ENCODE measurements at places on chromosomes 7 and 10. TPM values are rescaled to one million over a fixed set of nuclear protein-coding genes. Genes with fewer than 3 reads are reported as not detected.
A peak's percentile ranks its signal among the peaks of the same experiment; 100 is the strongest.

The NRCAM gene
- 14.6 TPM for total RNA-seq

The VPS37D gene
- 4.7 TPM for total RNA-seq

The ACHE gene
- 0.27 TPM for total RNA-seq

The TMEM213 gene
- not detected for total RNA-seq

The GIMAP5 gene
- 1.2 TPM for total RNA-seq

DNA sequence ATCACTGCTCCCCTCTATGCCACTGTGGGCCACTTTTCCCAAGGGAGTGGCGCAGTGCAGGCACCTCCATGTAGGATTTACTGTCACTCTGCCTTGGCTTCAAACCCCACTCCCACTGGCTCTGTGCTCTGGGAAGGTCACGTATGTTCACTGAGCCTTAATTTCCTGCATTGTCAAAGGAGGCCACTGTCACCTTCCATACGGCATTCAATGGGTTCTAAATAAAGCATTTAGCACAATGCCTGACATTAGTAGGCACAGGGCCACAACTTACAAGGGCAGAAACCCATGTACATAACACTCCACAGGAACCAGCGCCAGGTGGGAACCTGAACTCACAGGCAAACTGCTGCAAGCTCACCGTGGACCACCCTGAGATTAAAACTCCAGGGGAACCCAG lies 196.4 kb downstream of the USP6NL start:
- DNase-seq: no peak

DNA sequence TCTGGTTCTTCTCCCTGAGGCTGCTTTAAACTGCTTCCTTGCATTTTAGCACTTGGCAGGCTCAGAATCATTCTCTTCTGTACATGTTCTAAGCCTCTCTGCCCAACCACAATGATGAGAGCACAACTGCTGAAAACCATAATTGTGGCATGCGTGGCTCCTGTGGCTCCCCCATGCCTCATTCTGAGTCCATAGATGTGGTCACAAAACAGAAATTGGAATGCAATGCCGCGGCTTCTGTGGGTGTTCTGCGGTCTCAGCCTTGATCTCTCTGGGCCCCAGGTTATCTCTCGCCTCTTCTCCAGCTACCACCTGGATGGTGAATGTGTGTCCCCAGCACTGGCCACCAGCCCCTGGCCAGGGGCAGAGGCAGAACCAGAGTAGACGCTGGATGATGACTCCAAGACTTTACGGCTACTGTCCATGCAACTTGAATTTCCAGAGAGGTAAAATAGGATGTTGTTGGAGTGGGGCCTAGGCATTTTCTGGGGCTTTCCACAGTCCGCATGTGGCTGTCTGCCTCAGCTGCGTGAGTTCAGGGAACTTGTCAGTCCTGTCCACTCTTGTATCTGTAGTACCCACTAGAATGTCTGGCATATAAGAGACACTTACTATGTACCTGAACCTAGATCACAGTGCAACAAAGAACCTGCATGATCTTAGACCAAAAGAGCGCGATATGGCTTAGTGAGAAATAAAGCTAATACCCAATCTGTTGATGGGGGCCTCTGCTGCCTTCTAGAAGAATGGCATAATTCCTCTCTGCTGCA lies 52.4 kb upstream of the ADRB1 start:
- peak; percentile 42 for DNase-seq

GRCh38 chr10:74156919-74157289 lies 5.9 kb downstream of the ADK start:
- no peak for DNase-seq

GRCh38 chr10:84262190-84262956 lies 17.5 kb downstream of the RGR start:
- DNase-seq: no peak

DNA sequence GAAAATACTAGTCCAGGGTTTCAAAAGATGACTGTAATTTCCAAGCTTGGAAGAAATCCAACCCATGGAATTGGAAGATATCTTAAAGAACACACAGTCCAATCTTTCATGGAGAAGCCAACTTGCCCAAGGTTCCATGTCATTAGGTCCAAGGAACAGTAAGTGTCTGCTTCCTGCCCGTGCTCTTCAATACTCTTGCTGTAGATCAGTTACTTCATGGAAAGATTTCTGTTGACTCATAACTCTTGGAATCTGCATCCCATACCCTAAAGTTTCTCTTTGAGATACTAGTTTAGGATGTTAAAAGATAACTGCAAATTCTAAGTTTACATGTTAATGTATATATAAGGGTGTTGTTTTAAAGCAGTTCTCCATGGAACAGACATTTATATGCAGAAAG lies 127.9 kb upstream of the SLC13A1 start:
- DNase-seq: peak; percentile 9

GRCh38 chr10:122756656-122757055 lies 57.0 kb upstream of the C10orf120 start:
- DNase-seq: no peak

- DNase-seq: no peak
Observed at GRCh38 chr7:16652240-16652583, 6.2 kb downstream of the BZW2 start.

DNA sequence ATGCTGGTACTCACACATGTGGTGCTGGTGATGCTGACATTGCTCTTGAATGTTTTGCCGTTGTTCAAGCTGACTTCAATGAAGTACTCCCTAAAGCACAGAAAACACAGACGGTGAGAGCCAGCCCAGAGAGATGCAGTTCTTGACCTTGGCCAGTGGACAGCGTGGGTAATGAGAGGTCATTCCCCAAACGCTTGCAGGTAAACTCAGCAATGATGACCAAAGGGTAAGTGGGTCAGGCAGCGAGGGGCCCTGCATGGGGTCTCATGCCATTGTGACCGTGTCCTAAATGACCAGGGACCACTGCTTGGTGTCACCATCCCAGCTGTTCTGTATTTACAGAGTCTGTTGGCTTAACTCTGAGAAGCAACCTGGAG lies 32.8 kb upstream of the ANTXRL start:
- DNase-seq: no peak

DNA sequence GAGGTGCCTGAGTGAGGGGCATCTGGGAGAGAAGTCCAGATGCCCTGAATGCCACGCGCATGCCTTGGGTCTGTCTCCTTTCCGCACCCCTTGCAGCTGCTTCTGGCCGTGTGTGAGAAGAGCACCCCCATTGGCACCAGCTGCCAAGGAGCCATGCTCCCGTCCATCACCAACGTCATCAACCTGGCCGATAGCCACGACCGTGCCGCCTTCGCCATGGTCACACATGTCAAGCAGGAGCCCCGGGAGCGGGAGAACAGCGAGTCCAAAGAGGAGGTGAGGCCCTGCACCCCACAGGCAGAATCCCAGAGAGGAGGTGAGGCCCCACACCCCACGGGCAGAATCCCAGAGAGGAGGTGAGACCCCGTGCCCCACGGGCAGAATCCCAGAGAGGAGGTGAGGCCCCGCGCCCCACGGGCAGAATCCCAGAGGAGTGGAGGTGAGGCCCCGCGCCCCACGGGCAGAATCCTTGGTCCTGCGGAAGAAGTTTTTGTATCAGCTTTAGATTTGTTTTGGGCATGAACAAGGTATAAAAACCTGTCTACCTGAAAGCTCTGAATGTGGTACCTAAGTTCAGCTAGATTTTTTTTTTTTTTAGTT lies 91.8 kb downstream of the TRRAP start:
- DNase-seq: no peak

DNA sequence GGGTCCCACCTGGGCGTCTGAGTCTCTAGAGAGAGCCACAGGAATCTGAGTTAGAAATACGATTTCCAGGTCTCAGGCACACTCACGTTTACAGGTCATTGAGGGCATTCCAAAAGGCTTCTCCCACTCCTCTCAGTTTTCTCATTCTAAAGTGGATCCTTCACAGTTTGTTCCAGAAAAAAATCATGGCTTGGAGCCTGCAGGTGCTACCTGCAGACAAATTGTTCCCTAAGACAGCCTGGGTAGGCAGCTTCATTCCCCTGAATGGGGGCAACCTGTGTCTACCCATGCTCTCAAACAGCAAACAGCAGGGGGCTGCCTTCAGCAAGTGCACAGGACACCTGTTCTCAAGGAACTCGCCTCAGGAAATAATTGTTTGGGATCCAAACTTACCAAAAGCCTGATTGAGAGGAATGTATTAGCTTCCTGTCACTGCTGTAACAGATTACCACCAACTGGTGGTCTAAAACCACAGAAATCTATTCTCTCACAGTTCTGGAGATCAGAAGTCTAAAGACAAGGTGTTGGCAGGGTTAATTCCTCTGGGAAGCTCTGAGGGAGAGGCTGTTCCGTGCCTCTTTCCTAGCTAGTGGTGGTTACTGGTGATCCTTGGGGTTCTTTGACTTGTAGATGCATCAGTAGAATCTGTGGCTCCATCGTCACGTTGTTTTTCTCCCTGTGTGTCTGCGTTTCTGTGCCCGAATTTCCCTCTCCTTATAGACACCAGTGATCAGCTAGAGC lies 117.2 kb downstream of the RAB11FIP2 start:
- DNase-seq: no peak

DNA sequence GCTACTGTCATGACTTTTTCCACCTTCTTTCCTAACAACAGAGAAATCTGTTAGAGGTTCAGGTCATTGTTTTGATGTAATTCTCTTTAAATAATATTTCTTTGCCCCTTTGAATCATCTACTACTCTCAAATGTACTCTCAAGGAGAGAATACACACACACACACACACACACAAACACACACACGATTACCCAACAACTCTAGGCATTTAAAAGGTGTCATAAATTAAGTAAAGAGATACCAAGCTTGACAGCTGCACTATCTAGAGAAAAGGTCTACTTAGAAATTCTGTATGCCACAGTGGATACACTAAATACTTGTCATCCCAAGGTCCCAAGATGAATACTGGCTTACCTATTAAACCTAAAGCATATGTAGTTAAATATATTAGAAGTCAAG lies 4.8 kb downstream of the PANK1 start:
- no peak for DNase-seq

- no peak for DNase-seq
Observed at GRCh38 chr10:74282151-74282847, 131.3 kb downstream of the ADK start.

Data from HT1080 (cell line).